ENCODE measurements at places on chromosomes 3 and 15.
A peak's percentile ranks its signal among the peaks of the same experiment; 100 is the strongest.

- peak; percentile 27 for DNase-seq
Observed at GRCh38 chr15:31306426-31307269, 20.0 kb upstream of the KLF13 start.

DNA sequence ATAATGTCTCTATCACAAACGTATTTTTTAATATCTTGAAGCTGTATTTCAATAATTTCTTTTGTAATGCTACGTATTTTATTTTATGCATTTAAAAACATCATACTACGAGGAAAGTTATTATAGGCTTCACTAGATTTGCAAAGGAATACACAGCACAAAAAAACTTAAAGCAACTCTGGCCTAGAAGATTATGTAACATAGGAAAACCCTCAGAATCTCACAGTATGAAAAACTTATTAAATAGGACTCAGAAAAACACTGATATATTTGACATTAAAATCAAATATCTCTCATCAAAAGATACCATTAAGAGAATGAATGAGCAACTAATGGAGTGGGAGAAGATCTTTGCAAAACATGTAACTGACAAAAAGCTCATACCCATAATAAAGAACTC, 63.7 kb downstream of the DMXL2 start:
- DNase-seq, result no peak

DNA sequence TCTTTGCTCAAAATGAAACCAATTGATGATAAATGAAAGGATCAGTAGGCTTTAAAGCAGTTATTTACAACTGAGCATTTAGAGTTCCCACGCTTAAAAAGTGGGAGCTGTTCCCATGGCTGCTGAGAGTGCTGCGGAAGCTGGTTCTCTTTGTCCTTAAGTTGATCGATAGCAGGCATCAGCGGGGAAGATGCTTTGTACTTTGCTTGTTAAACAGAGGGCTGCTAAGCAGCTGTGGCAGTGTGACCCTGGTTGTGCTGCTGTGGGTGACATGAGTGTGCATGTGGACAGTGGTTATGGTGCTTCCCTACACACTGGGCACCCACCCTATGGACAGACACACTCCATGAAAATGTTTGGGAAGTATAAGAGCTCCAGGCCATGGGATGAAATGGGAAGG, 96.3 kb downstream of the PTPRG start:
- DNase-seq, result no peak

DNA sequence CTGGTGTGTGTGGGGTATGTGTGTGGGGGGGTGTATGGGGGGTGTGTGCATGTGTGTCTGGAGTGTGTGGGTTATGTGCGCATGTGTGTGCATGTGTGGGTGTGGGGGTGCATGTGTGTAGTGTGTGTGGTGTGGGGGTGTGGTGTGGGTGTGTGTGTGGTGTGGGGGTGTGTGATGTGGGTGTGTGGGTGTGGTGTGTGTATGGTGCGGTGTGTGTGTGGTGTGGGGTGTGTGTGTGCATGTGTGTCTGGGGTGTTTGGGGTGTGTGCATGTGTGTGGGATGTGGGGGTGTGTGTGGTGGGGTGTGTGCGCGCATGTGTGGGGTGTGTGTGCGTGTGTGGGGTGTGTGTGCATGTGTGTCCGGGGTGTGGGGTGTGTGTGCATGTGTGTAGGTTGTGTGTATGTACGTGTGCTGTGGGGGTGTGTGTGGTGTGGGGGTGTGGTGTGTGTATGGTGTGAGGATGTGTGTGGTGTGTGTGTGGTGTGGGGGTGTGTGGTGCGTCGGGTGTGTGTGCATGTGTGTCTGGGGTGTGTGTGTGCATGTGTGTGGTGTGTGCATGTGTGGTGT, 6.2 kb upstream of the OCA2 start:
- no peak for DNase-seq

DNA sequence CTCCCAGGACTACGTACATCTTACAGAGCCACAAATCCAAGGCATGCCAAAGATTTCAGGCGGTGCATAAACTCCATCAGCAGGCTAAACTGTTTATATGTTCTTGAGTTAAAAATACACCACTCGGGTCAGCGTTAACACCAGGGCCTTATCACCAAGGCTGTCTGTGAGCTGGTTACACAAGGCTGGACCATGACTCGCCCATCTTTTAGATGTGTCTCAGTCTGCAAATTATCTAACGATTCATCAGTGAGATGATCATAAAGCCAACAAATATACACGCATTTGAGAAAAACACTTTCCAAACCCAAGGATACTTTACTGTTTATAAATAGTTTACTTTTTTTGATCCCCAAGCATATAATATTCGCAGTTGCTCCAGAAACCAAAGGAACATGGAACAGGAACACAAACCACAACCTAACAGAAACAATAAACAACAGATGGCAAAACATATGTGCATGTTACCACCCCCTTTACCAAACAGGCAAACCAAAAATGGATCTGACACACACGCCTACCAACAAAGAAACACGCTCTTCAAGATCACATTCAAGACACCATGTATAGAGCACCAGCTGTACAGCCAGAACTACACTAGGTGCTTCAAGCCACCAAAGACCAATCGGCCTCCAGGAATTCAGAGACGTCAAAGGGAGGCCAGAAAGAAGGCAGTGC, 15.4 kb downstream of the LRIG1 start:
- DNase-seq, result peak; percentile 72

DNA sequence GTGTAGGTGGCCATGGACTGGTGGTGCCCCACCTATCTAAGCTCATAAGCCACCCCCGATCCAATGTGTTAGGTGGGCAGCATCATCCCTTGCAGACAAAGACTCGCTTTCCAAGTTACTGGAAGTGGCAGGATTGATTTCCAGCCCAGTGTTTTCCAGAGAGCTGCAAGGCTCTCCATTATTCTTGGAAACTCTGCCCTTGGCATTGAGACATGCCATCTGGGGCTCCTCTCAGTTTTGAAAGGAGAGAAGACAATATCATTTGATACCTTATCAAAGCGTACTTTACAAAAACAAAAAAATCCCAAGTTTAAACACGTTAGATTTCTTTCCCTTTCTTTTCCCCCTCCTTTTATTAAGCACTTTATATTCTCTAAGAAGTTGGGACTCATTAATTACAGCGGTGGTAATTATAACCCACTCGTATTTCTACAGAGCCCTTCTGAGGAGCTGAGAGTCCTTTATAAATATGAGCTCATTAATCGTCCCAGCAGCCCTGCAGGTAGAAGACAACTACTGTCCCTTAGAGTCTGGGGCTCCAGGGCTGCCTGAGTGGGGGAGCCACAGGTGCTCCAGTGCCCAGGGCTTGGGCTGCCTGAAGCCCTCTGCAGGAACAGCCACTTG, 226.1 kb downstream of the TLE3 start:
- no peak for DNase-seq
